Stimulated activated CD8-positive, alpha-beta memory T cell treated with anti-CD3 and anti-CD28 coated beads, Interleukin-7, amount 100 ng/mL, for 1 hour (primary cell): ENCODE measurements at places on chromosomes 7 and 10.

DNA sequence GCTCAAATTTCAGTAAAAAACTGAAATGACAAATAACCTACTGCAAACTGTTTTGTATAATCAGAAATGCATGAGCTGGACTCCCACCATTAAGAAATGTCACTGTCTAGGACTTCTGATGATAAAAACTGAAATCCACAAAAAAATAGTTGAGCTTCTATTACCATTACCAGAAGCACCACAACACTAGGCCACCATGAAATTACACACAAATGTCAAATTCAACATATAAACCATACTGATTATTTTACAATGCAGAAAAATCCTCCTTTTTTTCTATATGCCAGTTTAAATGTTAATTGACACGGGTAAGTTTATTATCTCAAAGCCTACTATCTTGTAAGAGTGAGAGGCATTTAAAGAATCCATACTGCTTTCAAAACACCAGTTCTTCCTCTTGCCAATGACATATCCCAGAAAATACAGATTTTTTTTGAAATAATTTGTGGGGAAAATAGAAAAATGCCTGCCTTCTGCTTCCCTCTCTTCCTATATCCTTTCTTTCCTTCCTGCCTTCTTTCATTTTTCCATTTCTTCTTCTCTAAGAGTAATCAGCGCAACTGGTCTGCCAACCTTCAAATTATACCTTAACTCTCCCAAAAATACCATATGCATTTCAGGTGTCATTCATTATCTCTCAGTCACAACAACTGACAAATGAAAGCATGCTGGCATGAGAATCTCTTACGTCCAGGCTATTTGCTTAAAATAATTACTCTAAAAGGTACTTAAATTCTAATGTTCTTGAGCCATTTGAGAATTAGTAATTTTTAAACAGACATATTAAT lies 12.3 kb downstream of the PDK4 start:
- no peak for DNase-seq

GRCh38 chr7:18540396-18540795 lies 44.8 kb downstream of the HDAC9 start:
- no peak for DNase-seq

GRCh38 chr7:2023877-2024566 lies 208.7 kb downstream of the MAD1L1 start:
- no peak for DNase-seq

- DNase-seq: no peak
Observed at GRCh38 chr7:80735330-80735729, 96.9 kb downstream of the CD36 start.

- DNase-seq: no peak
Observed at GRCh38 chr7:156735851-156736250, 95.3 kb downstream of the RNF32 start.

GRCh38 chr7:155267436-155267835 lies 30.2 kb upstream of the INSIG1 start:
- DNase-seq: no peak

- DNase-seq: no peak
Observed at GRCh38 chr10:124000792-124001201, 92.6 kb downstream of the CHST15 start.

DNA sequence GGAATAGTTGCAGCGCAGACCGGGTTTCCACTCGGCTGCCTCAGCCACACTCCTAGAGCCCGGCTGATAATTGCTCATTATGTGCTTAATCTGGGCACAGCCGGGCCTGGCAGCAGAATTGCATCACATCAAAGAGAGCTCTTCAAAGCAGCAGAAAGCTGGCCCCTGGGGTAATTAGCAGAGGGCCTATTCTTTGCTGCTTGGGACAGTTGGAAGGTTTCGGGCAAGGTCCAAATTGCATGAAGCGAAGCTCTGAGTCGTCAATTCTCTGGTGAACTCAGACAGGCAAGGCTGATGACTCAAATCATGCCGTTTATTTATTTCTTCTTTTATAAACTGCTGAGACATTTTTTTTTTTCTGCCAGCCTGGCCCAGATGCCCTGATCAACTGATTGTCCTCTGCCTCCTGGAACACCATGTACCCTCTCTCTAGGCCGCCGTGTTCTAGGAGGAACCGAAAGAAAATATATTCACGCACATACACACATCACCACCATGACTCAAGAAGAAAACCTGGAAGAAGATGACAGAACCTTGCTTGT lies 242.2 kb downstream of the RAB11FIP2 start:
- no peak for DNase-seq

DNA sequence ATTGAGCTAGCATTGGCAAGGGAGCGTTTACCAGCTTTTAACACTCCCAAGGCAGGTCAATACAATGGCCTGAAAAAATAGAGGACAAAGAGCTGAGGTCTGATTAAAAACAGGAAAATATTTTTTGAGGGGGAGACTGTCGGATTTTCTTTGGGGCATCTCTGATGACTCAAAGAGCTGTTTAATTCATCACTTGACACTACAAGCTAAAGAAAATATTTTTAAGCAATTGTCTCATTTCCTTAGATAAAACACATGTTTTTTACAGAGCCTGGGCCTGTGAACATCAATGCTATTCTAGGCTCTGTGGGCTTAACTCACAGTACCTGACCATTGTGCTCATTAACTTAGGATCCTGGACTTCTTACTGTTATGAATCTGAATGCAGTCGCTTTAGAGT lies 100.8 kb downstream of the NRP1 start:
- no peak for DNase-seq

DNA sequence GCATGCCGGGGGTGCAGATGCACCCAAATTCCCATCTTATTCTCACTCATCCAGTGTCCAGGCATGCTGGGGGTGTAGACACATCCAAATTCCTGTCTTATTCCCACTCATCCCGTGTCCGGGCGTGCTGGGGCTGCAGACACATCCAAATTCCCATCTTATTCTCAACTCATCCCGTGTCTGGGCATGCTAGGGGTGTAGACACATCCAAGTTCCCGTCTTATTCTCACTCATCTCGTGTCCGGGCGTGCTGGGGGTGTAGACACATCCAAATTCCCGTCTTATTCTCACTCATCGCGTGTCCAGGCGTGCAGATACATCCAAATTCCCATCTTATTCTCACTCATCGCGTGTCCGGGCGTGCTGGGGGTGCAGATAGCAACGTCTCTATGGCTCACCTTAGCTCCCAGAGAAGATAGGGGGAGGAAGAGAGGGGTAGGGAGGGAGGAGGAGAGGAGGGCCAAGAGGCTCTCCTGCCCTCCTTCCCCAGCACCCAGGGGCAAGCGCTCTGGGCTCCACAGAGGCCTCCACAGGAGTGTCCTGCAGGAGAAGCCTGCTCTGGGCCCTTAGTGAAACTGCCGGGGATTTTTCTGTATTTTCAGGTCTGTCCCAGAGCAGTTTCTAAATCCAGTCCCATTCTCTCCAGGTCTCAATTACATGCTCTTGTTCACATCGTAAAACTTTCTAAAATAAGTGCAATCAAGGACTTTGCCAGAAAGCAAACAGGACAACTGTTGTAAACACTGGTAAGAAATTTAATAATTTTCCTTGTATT lies 210.8 kb downstream of the DIP2C start:
- no peak for DNase-seq
